Colonic mucosa (tissue), 4 donors: ENCODE measurements at places on chromosomes 2 and 18.

GRCh38 chr2:120677696-120678247 lies 57.9 kb upstream of the GLI2 start:
- no peak overlapping the region for H3K27ac ChIP-seq
- H3K27me3 ChIP-seq, result no peaks in the 10 kb centered on the region
- no peak for DNase-seq
- H3K4me1 ChIP-seq, result no peaks in the 10 kb centered on the region
- H3K4me3 ChIP-seq, result no peak overlapping the region
- no peaks in the 10 kb centered on the region for H3K36me3 ChIP-seq

GRCh38 chr18:74329688-74330205 lies 14.1 kb downstream of the C18orf63 start:
- H3K4me3 ChIP-seq, result no peak overlapping the region
- no peaks in the 10 kb centered on the region for H3K36me3 ChIP-seq
- no peaks in the 10 kb centered on the region for H3K4me1 ChIP-seq
- no peak for DNase-seq
- H3K27ac ChIP-seq, result no peak overlapping the region

DNA sequence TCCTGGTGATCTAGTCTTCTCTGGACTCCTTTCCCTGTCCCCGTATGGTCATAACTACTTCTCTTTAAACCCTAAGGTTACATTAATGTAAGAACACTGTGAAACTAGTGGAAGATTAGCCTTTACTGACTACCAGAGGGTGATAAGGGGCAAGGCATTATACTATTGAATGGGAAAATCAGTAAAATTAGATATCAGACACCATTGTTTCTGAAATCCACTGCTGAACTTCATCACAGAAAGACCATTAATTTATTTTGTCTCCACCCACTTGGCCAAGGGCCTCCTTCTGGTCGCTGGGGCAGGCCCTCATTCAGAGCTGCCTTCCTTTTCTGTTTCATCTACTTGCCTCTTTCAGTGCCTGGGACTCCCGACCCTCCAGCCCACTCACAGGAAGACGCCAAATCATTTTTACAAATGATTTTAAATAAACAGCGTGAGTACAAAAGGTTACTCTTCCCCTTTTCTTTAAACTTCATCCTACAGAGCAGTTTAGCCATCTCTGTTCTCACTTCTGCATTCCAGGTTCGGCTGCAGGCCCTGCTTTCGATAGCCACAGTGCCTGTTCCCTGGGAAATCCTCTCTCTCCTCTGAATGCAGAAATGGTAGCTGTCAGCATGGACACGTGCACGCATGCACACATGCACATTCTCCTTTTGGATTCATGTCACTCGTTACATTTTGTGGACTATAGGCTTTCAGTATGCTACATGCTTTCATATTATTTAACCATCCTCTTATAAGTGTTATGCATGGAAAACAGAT lies 70.3 kb upstream of the DOCK10 start:
- H3K4me1 ChIP-seq, result no peaks in the 10 kb centered on the region
- H3K4me3 ChIP-seq, result no peak overlapping the region

DNA sequence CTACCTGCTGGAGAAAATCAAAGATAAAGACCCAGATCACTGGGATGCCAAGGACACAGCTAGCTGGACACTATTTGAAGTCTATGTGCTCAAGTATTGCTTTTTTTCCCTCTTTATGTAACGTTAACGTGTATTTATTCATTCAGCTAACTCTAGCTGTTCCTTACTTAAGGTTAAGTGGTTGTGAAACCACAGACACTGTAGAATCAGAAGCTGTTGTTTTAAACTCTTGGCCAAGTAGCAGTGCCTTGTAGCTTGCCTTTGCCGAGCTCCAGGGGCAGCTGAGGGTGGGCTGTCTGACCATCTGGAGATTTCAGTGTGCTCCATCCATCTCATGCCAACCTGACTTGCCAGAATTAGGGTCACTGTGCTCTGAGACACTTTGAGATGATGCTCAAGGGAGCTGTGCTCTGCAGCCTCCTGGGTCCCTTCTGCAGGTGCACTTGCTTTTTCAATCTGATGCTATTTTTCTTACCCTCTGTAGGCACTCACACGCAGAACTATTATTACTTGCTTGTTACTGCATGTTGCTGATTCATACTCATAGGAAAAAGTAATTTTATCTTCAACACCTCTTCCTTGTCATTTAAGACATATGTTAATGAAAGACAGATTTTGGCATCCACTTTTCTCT lies 116.2 kb downstream of the METTL8 start:
- no peak overlapping the region for H3K27ac ChIP-seq
- H3K4me1 ChIP-seq, result no peaks in the 10 kb centered on the region
- no peaks in the 10 kb centered on the region for H3K27me3 ChIP-seq
- H3K36me3 ChIP-seq, result no peaks in the 10 kb centered on the region
- H3K4me3 ChIP-seq, result no peak overlapping the region

DNA sequence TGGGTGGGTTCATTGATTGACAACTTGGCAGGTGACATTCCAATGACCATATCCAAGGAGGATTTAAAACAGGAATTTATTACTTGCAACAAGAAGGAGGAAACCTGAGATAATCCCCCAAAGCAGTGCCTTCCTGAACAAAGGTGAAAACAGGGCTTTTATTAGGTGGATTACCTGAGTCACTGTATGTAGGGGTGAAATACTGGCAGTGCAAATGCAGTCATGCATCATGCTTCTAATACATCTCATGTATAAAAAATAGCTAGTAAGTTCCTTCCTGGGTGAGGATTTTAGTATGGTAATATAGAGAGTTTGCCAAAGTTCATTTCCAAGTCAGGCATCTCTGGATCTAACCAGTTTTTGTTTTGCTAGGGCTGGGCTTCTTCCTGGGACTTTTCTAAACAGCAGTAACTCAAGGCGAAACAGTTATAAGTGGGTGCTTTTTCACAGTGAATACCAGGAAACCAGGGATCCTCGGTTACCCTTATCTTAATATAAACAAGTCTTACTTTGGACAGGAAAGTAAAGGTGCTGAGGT lies 583.4 kb upstream of the LRRTM1 start:
- DNase-seq, result peak; percentile 42
- no peak overlapping the region for H3K4me3 ChIP-seq
- no peak overlapping the region for H3K27ac ChIP-seq
- no peaks in the 10 kb centered on the region for H3K4me1 ChIP-seq
- no peaks in the 10 kb centered on the region for H3K27me3 ChIP-seq

DNA sequence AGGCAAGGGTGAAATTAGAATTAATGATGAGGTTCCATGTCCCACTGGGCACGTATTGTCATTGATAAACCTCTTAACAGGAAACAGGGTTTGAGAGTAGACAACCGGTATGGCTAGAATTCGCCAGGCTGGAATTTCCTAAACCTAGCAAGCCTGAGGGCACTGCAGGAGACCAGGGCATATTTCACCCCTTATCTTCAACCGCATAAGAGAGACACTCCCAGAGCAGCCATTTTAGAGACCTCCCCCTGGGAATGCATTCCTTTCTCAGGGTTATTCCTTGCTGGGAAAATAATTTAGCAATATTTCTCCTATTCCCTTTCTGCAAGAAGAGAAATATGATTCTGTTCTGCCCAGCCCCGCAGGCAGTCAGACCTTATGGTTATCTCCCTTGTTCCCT lies 334.6 kb upstream of the LYPD1 start:
- no peak for DNase-seq
- H3K4me1 ChIP-seq, result no peaks in the 10 kb centered on the region
- H3K27ac ChIP-seq, result no peak overlapping the region
- H3K27me3 ChIP-seq, result no peaks in the 10 kb centered on the region
- H3K36me3 ChIP-seq, result no peaks in the 10 kb centered on the region
- H3K4me3 ChIP-seq, result no peak overlapping the region

DNA sequence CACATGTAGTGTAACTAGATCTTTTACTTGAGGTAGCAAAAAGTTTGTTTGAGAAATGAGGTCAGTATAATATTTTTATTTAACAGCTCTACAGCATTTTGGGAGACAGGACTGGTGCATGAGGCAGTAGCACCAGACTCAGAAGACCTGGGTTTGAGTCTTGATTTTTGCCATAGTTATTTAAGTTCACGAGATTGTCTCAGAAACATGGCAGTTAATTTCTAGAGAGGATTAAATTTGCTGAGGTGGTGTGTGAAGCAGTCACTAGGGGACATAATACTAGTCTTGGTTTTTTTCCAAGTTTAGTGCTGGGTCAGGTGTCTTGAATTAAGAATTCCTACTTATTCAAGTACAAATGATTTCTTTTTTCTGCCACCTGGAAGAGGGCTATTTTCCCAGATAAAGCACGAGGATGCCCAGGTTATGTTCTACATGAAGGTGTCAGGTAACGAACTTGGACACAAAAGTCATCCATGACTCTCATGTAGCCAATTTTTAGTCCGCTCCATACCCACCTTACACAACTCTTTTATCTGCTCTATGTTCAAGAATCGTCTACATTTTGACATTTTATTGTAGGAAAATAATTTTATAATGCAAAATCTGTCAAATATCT lies 1.4 kb downstream of the MARCHF7 start:
- H3K4me3 ChIP-seq, result peak overlapping the region; percentile 91
- peaks cover 8% of the 10 kb centered on the region for H3K4me1 ChIP-seq
- no peak overlapping the region for H3K27ac ChIP-seq
- H3K27me3 ChIP-seq, result no peaks in the 10 kb centered on the region

DNA sequence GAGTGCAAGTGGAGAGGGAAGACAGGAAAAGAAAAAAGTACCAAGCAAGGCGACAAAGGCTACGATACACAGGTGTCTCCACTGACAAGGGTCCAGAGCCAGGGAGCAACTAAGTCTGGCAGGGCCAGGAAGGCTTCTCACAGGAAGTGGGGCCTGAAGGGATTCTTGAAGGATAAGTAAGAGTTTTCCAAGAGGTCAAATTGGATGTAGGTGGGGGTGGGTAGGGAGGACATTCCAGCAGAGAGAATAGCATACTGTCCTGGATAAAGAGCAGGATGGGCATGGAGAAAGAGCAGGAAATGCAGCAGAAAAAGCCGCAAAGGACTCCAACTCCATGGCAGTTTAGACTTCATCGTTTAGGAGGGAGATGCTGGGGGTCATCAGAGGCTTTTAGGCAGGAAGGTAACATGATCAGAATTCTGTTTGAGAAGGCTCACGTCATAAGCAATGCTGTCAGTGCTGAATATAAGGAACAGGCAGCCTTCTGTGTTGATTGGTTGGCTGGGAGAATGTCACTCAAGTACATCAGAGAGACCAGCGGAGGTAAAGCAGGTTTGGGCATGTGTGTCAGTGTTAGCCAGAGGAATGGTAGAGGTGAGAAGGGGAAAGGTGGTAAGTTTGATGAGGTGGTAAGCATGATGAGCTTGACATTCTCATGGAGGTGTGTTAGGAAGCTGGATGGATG lies 35.1 kb downstream of the ARHGAP25 start:
- peak overlapping the region; percentile 10 for H3K27ac ChIP-seq
- H3K4me3 ChIP-seq, result no peak overlapping the region
- peaks cover 6% of the 10 kb centered on the region for H3K4me1 ChIP-seq

- H3K27me3 ChIP-seq, result no peaks in the 10 kb centered on the region
- H3K36me3 ChIP-seq, result no peaks in the 10 kb centered on the region
- no peak overlapping the region for H3K4me3 ChIP-seq
- no peak overlapping the region for H3K27ac ChIP-seq
- DNase-seq, result no peak
Measured at GRCh38 chr2:240358080-240358479, 77.4 kb upstream of the GPC1 start.

- no peak overlapping the region for H3K4me3 ChIP-seq
- H3K4me1 ChIP-seq, result no peaks in the 10 kb centered on the region
- no peak for DNase-seq
- no peaks in the 10 kb centered on the region for H3K27me3 ChIP-seq
- no peaks in the 10 kb centered on the region for H3K36me3 ChIP-seq
- H3K27ac ChIP-seq, result no peak overlapping the region
Measured at GRCh38 chr2:69298862-69299261, 88.2 kb downstream of the GFPT1 start.

DNA sequence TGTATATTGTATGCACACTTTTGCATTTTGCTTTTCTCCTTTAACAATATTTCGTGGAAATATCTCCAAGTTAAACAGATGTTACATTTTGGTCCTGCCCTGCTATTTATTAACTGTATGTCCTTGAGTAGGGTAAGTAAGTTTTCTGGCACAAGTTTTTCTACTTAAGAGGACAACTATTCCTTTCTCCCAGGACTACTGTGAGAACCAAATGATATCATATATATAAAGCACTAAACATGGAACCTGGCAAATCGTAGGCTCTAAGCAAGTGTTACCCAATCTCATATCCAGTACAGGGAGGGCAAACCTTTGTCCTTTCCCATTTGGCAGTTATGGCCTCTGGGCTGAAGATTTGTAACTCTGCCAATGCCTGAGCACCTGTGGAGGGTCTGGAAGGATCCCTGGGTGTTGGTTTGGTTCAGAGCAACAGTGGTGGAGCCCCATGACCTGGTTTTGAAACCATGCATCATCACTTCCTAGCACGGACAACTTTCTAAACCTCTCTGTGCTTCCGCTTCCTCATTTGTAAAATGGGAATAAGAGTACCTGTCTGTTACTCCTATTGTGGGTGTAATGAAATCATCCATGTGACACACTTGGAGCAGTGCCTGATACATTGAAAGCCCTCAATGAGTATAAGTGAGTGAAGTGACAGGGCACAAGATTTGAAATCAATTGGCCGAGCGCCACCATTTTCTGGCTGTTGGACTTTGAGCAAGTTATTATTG lies 28.3 kb upstream of the ICOS start:
- no peak for DNase-seq
- peak overlapping the region; percentile 42 for H3K27ac ChIP-seq
- H3K4me3 ChIP-seq, result no peak overlapping the region
- no peaks in the 10 kb centered on the region for H3K36me3 ChIP-seq
- H3K27me3 ChIP-seq, result no peaks in the 10 kb centered on the region

DNA sequence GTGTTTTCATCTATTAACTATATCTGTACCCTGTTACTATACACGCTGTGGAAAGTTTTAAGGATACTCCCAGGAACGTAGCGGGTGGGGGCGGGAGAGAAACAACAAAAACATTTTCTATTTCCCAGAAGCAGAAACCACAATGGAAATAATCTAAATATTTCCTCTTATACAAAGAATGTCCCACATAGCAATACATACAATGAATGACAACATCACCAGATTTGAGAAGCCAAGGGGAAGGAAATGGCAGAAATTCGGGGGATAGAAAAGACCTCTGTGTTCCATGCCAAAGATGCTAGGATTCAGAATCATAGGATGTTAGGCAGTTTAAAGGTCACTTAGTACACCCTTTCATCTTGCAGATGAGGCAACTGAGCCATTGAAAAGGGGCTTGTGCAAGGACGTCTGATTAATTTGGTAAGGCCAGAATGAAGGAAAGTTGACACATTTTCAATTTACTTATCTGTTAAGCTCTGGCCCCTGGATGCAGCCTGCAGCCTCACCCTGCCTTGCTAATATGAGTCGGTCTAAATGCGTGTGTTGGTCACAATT lies 41.1 kb upstream of the SCYGR1 start:
- H3K4me3 ChIP-seq, result no peak overlapping the region
- no peaks in the 10 kb centered on the region for H3K4me1 ChIP-seq
- H3K36me3 ChIP-seq, result no peaks in the 10 kb centered on the region
